ENCODE measurements at places on chromosomes 6 and 20. TPM values are rescaled to one million over a fixed set of nuclear protein-coding genes. Genes with fewer than 3 reads are reported as not detected.

LIN28B gene
- not detected for total RNA-seq

HLA-DQA2 gene
- total RNA-seq: not detected

SIGLEC1 gene
- 0.21 TPM for total RNA-seq

DNA sequence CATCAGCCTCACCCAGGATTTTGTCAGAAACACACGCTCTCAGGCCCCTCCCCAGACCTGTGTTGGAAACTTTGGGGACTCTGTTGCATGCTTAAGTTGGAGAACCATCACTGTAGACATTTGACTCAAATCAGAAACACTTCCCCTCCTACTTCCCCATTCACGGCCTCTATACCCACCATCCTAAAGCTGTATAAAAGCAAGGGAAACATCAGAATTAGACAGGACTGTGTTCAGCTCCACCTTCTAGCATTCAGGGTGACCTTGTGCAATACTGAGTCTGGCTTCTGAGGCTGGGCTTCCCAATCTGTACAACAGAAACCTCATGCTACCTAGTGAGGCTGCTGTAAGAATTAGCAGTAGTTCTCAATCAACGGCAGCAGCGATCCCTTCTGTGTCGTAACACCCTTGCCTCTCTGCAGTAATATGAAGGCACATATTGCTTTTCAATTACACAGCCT is 252.3 kb downstream of the LY86 start:
- no peak for DNase-seq

DNA sequence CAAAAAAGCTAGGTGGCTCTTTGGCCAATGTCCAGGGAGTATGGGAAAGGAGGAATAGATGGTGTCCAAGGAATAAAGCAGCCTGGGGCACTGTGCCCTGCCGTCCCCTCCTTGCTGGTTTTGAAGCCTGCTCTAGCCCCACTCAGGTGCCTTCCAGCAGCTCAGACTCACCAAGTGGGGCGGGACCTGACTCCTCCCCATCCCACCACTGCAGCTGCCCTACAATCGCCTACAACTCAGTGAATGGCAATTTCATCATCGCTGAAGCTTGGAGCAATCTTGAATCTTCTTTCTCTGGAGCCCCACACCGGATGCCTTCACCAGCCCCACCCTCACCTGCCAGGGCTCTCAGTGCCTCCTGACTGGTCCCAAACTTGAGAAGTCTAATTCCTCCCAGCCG is 56.4 kb upstream of the NXT1 start:
- DNase-seq: no peak

- DNase-seq: no peak
Measured at GRCh38 chr6:26086211-26086610, 1.0 kb upstream of the HFE start.

GRCh38 chr6:98835149-98836024 is 1.0 kb downstream of the POU3F2 start:
- no peak for DNase-seq

- DNase-seq: no peak
Measured at GRCh38 chr6:36926708-36927513, 27.6 kb upstream of the PI16 start.

DNA sequence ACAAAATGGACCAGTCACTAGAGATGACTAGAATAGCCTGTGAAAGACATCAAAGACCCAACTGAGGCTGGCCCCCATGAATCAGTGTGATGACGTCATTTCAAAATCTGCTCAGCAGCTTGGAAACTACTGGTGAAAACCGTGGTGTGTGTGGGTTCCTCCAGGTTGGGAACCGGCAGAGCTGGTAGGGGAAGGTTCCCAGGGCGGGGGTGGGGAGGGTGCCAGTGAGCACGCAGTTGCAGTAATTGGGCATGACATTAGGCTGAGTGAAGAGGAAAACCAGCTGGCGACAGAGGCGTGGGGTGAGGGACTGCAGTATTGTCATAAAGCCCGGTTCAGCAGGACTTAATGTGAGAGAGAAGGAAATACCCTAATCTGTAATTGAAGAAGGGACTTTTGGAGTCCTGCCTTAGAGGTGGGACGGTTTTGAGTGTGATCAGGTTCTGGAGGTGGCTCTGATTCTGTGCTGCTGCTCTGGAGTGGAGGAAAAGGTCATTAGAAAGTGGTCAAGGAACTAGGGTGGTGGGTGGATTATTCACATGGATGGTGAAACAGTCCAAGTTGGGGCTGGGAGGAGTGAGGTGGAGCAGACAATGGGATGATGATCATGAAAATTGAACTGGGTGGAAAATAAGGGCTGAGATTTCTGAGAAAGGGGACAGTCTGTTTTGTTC is 52.0 kb upstream of the MTHFD1L start:
- DNase-seq: no peak

Data from osteocyte (in vitro differentiated cells).